Stimulated activated CD4-positive, alpha-beta T cell treated with anti-CD3 and anti-CD28 coated beads, Interleukin-1b, Interleukin-23, amount 100 ng/mL, for 1 hour (primary cell): ENCODE measurements at places on chromosomes 11 and 22.
A peak's percentile ranks its signal among the peaks of the same experiment; 100 is the strongest.

DNA sequence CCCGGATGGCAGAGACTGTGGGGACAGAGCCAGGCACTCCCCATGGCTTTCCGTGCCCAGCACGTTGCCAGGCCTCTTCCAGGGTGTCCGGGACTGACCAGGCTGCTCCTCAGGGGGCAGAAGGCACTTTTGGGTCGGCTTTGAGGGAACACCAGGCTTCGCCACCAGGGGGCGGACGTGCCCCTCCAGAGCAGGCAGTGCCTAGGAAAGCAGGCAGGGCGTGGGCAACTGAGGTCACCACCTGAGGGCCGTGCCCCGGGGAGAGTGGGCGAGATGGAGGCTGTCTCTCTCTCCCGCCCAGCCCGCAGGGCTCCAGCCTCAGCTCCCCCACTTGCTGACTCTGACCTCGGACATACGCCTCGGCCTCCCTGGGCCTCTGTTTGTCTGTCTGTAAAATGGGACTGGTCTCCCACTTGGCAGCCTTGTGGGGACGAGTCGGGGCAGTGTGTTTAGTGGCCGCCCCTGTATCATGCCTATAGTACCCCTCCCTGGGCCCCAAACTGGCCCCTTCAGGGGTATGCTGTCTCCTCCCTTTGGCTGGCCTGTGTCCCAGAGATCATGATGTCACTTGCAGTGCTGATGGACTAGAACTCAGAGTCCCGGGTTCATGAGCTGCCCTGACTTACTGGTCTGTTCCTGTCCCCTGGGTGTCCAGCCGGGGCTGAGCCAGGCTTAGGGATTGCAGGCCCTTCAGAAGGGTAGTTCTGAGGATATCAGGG lies 4.4 kb upstream of the PRR5 start:
- peak; percentile 87 for DNase-seq

- DNase-seq, result no peak
Measured at GRCh38 chr11:133172349-133172748, 360.0 kb downstream of the OPCML start.

DNA sequence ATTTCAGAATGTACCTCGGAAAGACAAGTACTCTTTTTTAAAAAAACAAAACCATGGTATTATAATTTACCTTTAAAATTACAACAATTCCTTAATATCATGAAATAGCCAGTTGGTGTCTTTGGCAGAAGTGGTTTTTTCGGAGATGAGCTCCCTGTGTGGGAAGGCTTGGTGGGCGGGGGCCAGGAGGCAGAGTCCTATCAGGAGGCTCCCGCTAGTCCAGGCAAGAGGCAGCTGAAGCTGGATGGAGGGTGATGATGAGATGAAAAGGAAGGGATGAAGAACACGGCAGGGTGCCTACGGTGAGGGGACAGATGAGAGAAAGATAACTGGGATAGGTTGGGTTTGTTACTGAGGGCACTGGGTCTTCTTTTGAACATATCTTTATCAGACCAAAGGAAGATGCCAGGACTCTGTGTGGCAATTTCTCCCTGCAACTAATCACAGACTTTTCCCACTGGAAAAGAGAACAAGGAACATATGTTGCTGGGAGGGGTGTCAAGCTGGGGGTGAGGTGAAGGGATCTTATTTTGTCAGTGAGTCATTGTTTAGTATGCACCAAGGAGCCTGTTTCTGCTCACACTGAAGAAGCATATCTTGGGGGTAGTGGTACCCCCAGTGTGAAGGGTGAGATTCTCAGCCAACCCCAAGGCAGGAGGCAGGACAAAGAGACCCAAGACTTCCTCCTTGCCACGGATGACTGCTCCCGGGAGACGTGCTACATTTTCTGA lies 91.5 kb upstream of the YWHAH start:
- no peak for DNase-seq

DNA sequence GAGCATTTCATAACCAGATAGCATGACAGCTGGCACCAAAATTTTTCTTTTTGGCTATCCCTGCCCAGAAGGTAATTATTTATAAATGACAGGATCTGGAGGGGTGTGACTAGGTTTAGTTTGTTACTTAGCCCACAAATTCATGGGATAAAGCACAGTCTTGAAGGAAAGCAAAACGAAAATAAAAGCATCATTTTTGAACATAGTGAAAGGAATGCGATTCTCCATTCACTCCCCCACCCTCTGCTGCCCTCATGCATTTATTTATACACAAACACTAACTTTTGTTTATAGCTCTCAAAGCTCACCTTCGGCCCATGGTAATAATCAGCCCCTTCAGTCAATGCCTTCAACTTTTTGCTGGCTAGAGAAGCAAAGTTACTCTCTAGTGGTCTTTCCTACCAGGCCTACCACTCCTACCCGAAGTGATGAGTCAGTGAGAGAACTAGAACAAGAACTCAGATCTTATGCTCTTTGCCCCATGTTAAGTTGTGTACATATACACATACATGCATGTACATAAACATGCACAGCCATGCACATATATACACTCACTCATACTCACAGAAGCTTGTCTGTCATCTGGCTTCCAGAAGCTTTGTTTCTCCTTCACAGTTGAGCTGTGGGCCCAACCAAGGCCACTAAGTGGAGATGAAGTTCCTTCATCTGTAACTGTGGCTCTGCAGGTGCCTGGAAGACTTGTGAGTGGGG lies 22.6 kb downstream of the CALCA start:
- DNase-seq, result no peak

- no peak for DNase-seq
Measured at GRCh38 chr11:18225913-18226312, 10.7 kb downstream of the SAA4 start.

DNA sequence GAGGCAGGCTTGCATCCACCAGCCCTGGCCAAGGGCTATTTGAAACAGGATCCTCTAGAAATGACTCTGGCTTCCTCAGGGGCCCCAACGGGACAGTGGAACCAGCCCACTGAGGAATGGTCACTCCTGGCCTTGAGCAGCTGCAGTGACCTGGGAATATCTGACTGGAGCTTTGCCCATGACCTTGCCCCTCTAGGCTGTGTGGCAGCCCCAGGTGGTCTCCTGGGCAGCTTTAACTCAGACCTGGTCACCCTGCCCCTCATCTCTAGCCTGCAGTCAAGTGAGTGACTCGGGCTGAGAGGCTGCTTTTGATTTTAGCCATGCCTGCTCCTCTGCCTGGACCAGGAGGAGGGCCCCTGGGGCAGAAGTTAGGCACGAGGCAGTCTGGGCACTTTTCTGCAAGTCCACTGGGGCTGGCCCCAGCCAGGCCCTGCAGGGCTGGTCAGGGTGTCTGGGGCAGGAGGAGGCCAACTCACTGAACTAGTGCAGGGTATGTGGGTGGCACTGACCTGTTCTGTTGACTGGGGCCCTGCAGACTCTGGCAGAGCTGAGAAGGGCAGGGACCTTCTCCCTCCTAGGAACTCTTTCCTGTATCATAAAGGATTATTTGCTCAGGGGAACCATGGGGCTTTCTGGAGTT lies 13.3 kb downstream of the IL10RA start:
- no peak for DNase-seq

DNA sequence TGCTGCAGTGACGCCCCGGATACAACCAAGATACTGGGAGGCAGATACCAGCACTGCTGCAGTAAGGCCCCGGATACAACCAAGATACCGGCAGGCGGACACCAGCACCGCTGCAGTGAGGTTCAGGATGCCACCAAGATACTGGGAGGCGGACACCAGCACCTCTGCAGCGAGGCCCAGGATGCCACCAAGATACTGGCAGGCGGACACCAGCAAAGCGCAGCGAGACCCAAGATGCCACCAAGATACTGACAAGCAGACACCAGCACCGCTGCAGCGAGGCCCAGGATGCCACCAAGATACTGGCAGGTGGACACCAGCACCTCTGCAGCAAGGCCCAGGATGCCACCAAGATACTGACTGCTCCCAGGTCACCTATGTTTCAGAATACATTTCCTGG lies 225.2 kb downstream of the BRD1 start:
- DNase-seq, result no peak

- peak; percentile 11 for DNase-seq
Measured at GRCh38 chr22:37492428-37493344, 6.5 kb upstream of the MFNG start.

DNA sequence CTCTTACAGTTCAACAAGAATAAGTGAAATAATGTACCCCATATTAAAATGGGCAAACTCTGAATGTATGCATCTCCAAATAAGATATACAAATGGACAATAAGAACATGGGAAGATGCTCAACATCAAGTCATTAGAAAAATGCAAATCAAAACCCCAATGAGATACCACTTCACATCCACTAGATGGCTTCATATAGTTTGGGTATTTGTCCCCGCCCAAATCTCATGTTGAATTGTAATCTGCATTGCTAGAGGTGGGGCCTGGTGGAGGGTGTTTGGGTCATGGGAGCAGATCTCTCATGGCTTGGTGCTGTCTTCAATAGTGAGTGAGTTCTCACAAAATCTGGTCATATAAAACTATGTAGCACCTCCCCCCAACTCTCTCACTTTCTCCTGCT lies 5.7 kb downstream of the MPZL2 start:
- DNase-seq, result no peak

- DNase-seq, result no peak
Measured at GRCh38 chr11:118100691-118101232, 14.0 kb upstream of the SMIM35 start.

DNA sequence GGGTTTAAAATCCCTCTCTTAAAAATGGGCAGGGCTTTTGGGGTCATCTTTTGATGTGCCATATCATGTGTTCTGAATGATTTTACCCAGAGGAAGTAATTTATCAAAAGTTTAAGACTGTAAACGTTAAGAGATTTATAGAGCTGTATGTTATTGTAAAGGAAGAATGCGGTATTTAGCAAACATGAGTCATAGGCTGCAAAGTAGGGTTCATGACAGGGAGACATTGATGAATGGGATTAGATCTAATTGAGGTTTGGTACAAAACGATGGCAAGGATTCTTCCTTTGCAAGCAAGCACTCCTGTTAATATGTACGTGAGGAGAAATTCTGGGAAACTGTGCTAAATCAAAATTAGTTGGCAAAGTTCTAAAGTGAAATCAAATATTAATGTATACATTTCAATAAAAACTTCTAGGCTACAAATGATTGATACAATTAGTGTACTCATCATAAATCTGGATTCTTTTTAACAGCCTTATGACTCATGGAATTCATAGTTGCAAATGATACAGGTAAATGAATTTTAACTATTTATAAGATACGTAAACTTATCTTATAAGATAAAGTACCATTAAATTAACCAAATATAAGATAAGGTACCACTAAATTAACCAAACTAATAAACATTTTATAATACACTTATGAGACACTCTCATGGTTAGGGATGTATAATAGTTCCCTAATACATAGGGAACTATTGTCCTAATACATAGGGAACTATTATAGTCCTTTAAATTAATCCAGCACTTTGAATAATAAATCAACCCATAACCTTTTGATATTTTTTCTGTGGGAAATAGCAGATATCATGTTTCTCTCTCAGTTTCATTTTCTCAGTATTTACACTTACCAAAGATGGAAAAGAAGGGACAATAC lies 58.4 kb downstream of the KIF18A start:
- no peak for DNase-seq

DNA sequence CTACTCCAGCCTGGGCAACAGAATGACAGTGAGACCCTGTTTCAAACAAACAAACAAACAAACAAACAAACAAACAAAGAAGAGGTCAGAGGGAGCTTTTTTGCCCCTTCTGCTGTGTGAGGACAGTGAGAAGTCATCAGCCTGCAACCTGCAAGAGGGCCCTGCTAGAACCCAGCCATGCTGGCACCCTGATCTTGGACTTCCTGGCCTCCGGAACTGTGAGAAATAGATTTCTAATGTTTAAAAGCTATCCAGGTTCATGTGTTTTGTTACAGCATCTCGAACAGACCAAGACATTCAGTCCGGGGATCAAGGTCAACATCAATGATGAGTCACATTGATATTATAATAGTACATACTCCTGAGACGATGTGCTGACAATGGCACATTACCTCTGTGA lies 41.4 kb upstream of the GRAMD1B start:
- no peak for DNase-seq

DNA sequence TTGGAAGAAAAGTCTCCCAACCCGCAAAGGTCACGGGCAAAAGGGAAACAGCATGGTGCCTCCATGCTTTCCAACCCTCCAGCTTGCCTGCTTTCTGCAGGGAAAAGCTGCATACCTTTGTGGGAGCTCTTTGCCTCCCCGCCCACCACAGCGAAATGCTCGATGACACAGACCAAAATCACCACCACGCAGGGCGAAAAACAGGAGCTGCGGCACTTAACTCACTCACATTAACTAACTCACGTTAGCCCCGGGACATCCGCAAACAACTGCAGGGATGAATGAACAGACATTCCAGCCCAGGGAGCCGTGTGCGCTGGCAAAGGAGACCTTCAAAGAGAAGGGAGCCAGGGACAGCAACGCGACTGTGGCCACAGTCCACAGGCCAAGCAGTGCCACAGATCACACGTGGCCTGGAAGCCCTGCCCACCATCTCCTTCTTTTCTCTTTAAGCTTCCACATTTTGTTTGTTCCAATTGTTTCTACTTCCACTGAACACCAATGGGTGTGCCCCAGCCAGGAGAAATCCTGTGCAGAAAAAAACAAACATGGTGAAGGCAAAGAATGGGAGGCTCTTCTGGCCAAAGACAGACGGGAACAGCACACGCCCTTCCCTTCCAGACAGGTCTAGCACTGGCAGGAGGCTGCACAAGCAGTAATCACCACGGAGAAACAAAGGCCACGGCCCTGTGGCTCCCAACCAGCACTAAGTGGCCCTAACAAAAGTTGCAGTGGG lies 39.3 kb downstream of the DUSP8 start:
- no peak for DNase-seq

DNA sequence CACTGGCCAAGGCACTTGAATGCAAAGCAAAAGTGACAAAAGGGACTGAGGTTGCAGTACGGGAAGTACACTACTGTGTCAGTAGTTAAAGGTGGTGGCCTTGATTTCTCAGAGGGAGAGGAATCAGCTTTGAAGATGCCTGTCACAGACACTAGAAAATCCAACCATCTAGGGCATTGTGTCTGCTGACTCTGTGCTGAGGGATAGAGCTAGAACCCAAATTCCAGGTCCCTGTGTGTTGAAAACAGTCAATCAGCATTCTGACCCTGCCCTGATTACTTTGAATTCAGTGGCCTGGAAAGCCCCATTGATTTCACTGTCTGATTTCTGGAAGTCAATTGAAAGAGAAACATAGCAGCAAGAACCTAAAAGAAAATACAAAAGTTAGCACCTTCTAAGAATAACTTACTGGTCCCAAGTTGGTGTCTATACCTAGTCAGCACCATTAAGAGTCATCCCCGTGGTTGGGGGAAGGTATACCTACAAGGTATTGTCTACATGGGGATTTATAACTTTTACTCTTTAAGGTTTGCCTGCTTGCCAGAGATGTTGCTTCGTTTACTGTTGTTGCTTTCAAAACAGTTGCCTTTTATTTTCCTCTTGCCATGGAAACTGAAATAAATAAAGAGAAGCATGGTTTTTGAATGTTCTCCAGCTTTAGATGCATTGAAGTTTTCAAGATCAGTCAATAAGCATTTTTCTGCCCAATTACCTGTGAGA lies 97.3 kb downstream of the PDHX start:
- DNase-seq, result no peak

- DNase-seq, result no peak
Measured at GRCh38 chr22:49391436-49391835, 436.2 kb downstream of the BRD1 start.

DNA sequence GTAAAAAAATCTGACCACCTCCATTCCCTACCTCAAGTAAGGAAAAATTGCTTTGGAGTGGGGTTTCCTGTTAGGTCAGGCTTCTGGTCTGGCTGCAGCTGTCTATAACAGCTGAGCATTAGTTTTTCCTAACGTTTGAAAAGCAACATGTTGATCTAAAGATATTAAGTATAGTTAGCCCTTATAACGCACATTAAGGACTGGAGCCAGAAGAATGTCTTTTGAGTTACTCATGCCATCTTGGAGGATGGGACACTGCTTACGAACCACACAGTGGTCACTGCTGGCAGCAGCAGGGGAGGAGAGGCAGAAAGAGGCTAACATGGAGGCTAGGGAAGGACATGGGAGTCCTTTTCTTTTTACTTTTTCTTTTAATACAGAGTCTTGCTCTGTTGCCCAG lies 44.1 kb upstream of the GDPD4 start:
- DNase-seq, result no peak
